ENCODE measurements at places on chromosomes 11 and 22. TPM values are rescaled to one million over a fixed set of nuclear protein-coding genes. Genes with fewer than 3 reads are reported as not detected.

DNA sequence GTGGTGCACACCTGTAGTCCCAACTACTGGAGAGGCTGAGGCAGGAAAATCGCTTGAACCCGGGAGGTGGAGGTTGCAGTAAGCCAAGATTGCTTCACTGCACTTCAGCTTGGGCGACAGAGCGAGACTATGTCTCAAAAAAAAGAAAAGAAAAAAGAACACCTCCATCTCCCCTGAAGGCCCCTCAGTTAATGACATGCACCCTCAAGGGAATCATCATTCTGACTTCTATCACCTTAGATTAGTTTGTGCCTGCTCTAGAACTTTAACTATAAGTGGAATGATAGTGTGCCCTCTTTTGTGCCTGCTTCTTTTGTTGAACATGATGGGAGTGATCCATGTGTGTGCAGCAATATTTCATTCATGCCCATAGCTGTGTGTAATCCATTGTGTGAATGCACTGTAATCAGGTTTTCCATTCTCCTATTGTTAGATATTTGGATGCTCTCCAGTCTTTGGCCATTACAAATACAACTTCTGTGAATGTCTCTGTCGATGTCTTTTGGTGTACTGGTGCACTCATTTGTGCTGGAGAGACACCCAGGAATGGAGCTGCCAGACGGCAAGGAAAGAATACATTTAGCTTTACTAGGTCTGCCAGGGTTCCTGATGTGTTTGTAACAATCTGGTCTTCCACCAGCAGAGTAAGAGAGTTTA lies 883 bp upstream of the VPREB3 start:
- peaks cover 5% of the 10 kb centered on the region for H3K4me1 ChIP-seq
- H3K27me3 ChIP-seq, result no peaks in the 10 kb centered on the region
- no peak overlapping the region for H3K27ac ChIP-seq
- no peak for DNase-seq
- H3K4me3 ChIP-seq, result no peak overlapping the region

GRCh38 chr11:3021125-3021524 lies 29.0 kb upstream of the NAP1L4 start:
- no peaks in the 10 kb centered on the region for H3K27me3 ChIP-seq
- H3K27ac ChIP-seq, result no peak overlapping the region
- no peak overlapping the region for H3K4me3 ChIP-seq
- DNase-seq, result no peak
- no peaks in the 10 kb centered on the region for H3K4me1 ChIP-seq
- H3K36me3 ChIP-seq, result no peaks in the 10 kb centered on the region

DNA sequence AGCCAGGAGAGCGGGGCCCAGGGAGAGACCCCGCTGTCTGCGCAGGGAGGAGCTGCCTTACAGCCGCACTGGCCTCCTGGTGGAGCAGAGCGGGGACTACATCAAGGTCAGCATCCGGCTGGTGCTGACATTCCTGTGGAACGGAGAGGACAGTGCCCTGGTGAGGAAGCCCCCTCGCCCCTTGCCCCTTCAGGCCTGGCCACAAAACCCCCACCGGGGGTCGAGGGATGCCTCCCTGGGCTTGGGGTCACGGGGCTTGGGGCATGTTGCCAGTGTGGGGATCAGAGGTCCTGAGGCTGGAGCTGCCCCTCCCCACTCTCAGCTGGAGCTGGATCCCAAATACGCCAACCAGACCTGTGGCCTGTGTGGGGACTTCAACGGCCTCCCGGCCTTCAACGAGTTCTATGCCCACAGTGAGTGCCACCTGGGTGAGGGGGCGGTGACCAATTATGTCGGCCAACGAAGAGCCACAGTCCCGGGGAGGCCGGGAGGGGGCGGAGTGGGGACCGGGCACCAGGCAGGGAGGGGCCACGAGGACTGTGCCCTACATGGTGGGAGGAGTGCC lies 4.2 kb downstream of the MUC5B start:
- no peak overlapping the region for H3K27ac ChIP-seq
- H3K4me3 ChIP-seq, result no peak overlapping the region
- H3K27me3 ChIP-seq, result peaks cover 17% of the 10 kb centered on the region
- no peaks in the 10 kb centered on the region for H3K4me1 ChIP-seq

DNA sequence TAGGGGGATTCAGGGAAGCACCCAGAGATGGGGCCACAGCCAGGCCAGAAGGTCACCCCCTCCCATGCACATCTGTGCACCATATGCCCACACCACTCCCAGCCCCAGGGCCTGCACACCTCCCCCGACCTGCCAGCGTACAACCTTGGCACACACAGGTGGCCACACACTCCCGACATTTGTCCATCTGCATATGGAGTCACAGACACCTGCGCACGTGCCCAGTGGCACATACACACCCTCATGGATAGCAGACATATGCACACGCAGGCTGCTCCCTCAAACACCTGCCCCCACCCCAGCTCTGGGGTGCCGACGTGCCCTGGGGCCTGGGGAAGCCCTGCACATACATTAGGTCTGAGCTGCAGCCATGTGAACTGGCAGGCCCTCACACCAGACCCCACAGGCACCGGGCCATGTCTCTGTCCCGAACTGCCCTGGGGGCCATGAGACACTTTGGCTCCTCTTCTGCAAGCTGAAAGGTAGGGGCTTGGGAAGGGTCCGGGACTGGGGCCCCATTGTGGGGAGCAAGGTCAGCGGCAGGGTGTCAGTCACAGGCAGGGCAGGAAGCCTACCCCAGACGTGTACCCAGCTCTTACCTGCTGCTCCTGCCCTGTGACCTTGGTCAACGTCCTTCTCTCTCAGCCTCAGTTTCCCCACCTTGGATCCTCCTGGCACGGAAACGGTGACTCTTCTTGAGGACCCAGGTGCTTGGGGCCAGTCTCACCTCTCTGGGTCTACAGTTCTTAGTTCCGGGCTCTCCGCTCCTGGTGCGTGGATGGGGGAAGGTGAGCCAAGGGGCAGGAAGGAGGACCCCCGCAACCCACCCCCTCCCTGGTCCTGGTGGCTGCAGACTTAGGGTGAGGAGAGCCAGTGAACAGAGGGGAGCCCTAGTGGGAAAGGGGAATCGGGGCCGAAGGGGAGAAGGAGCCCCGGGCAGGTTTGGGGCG lies 579 bp upstream of the CABP7 start:
- H3K4me1 ChIP-seq, result no peaks in the 10 kb centered on the region
- H3K27ac ChIP-seq, result no peak overlapping the region
- DNase-seq, result no peak
- no peaks in the 10 kb centered on the region for H3K36me3 ChIP-seq
- peaks cover 24% of the 10 kb centered on the region for H3K27me3 ChIP-seq

DNA sequence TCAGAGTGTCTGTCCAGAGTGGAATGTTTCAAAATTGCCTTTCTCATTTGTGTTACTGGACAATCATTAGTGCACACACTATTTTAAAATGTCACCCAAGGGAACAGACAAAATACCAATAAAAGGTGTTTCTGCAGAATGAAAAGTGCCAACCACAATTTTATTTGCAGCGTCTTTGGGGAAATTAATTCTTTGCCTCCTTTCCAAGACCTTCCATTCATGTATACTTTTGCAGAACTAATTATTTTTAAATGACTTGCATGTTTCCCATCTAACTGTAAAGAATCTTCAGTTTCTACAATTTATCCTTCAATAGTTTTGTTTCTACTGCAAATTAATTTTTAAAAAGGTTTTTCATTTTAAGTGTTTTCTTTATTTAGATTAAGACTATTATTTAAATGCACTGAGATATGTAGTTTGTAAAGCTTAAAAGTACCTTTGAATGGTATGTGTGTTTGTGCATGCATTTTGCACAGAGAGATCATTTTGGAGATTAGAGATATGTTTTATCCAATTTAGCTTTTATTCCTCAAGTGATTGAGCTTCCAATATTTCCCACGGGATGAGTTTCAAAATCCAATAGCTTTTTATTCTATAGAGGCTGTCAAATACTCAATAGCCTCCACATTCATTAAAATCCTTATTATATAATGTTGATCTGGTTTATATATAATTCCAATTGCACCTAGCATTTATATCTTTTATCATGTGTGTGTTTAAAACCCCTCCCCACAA lies 1235.7 kb downstream of the LRRC4C start:
- H3K27ac ChIP-seq, result no peak overlapping the region
- no peaks in the 10 kb centered on the region for H3K27me3 ChIP-seq
- no peak overlapping the region for H3K4me3 ChIP-seq
- no peaks in the 10 kb centered on the region for H3K4me1 ChIP-seq
- H3K36me3 ChIP-seq, result no peaks in the 10 kb centered on the region

DNA sequence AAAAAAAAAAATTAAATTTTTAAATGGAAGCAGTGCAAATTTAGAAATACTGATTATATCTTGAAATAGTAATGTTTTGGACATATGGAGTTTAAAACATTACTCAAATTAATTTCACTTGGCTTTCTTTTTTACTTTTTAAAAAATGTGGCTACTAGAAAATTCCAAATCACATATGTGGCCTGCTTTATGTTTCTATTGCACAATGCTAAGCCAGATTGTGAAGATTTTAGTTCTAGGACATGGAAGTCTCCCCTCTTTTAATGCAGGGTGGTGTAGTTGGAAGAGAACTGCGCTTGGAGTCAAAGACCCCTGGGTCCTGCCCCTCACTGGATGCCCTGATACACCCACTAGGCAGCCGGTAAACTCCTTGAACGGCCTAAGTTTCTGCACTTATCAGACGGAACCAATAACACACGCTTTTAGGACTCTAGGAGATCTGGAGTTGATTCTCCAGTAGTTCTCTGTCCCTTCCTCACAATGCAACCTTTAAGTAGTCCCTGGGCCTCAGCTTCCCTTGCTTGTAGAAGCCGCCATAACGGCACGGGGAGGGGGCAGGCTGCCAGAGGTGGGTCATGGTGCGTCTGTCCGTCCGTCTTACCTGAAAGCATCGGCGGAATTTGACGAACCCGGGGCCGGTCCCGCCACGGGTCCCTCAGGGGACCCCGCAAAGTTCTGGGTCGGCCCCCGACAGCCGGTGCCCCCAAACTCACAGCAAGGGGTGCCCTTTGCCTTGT lies 505 bp downstream of the FAM227A start:
- H3K4me3 ChIP-seq, result peak overlapping the region; percentile 79
- peaks cover 7% of the 10 kb centered on the region for H3K4me1 ChIP-seq
- peak overlapping the region; percentile 98 for H3K27ac ChIP-seq
- H3K36me3 ChIP-seq, result no peaks in the 10 kb centered on the region
- DNase-seq, result no peak
- H3K27me3 ChIP-seq, result no peaks in the 10 kb centered on the region

- H3K36me3 ChIP-seq, result no peaks in the 10 kb centered on the region
These were observed at the start of gene PRDX5 for GRCh38 chr11:64317961-64318765. Gene PRDX5 (plus strand): TSS chr11:64318121. CDS start chr11:64318216, 95 bp downstream.

GRCh38 chr11:19276859-19277808 lies 36.4 kb upstream of the E2F8 start:
- no peaks in the 10 kb centered on the region for H3K4me1 ChIP-seq
- no peaks in the 10 kb centered on the region for H3K27me3 ChIP-seq
- DNase-seq, result no peak

DNA sequence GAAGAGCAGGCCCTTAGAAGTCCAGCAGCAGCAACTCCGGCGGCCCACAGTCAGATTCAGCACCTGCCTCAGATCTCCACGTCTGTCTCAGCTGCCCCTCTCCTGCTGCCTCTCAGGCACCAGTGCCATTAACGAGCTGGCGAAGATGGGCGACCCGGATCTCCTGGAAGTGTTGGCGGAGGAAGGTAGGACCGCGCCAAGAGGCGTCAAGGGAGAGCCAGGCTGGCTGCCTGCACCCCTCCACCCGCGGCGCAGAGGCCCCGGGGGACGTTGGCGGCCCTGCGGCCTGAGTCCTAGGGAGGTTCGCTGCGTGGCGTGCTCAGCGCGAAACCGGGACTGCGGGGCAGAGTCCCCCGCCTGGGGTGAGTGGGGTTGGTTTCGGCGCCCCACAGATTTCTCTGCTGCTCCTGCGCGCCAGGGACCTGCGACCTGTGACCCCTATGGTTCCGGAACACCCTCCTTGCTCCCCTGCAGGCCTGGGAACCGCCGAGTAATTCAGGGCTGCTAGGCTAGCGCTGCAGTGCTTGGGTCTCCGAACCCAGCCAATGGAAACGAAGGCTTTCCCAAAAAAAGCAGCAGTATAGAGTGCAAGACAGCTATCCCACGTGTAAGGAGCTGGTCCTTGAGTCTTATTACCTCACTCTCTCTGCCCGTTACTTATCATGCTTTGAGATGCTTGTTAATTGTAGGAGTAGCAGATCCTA lies 615 bp downstream of the ANO5 start:
- H3K27ac ChIP-seq, result peak overlapping the region; percentile 97
- no peaks in the 10 kb centered on the region for H3K27me3 ChIP-seq
- peak overlapping the region; percentile 96 for H3K4me3 ChIP-seq
- no peaks in the 10 kb centered on the region for H3K36me3 ChIP-seq
- DNase-seq, result peak; percentile 45

- DNase-seq, result no peak
- H3K4me1 ChIP-seq, result no peaks in the 10 kb centered on the region
- H3K4me3 ChIP-seq, result no peak overlapping the region
- H3K36me3 ChIP-seq, result no peaks in the 10 kb centered on the region
- H3K27ac ChIP-seq, result no peak overlapping the region
- H3K27me3 ChIP-seq, result no peaks in the 10 kb centered on the region
These were observed 10.3 kb upstream of the RNF141 start for GRCh38 chr11:10551290-10551592.

- H3K4me1 ChIP-seq, result no peaks in the 10 kb centered on the region
- no peak overlapping the region for H3K27ac ChIP-seq
- no peaks in the 10 kb centered on the region for H3K36me3 ChIP-seq
- H3K27me3 ChIP-seq, result no peaks in the 10 kb centered on the region
These were observed 13.1 kb upstream of the MS4A6A start for GRCh38 chr11:60195923-60196368.

GRCh38 chr11:106101370-106101769 lies 23.9 kb downstream of the AASDHPPT start:
- H3K27ac ChIP-seq, result no peak overlapping the region
- H3K4me3 ChIP-seq, result no peak overlapping the region
- H3K4me1 ChIP-seq, result no peaks in the 10 kb centered on the region
- H3K27me3 ChIP-seq, result no peaks in the 10 kb centered on the region
- no peak for DNase-seq
- H3K36me3 ChIP-seq, result no peaks in the 10 kb centered on the region

Gene GAB4
- total RNA-seq, result not detected

Gene PRR14L
- total RNA-seq, result 7.4 TPM

Gene KDELR3
- 1.3 TPM for total RNA-seq

Gene WT1
- total RNA-seq, result not detected

Gene UPB1
- total RNA-seq, result 0.20 TPM

Gene RIBC2
- not detected for total RNA-seq

Gene BDNF
- 0.09 TPM for total RNA-seq

Gene NKAPD1
- 10.5 TPM for total RNA-seq

Gene SUSD2
- 4.1 TPM for total RNA-seq

Gene OR51D1
- not detected for total RNA-seq

Gene GPHA2
- not detected for total RNA-seq

Gene SCUBE2
- total RNA-seq, result 3.6 TPM
